Left colon (tissue), 2 donors: ENCODE measurements at places on chromosomes 4 and X. TPM values are rescaled to one million over a fixed set of nuclear protein-coding genes. Genes with fewer than 3 reads are reported as not detected.
A peak's percentile ranks its signal among the peaks of the same experiment; 100 is the strongest.

The PHEX gene
- 0.95 TPM for total RNA-seq

The MAOB gene
- 12.3 TPM for total RNA-seq

The CENPVL2 gene
- total RNA-seq = not detected

The RAB39B gene
- total RNA-seq = 0.09 TPM

The PDCL2 gene
- total RNA-seq = not detected

DNA sequence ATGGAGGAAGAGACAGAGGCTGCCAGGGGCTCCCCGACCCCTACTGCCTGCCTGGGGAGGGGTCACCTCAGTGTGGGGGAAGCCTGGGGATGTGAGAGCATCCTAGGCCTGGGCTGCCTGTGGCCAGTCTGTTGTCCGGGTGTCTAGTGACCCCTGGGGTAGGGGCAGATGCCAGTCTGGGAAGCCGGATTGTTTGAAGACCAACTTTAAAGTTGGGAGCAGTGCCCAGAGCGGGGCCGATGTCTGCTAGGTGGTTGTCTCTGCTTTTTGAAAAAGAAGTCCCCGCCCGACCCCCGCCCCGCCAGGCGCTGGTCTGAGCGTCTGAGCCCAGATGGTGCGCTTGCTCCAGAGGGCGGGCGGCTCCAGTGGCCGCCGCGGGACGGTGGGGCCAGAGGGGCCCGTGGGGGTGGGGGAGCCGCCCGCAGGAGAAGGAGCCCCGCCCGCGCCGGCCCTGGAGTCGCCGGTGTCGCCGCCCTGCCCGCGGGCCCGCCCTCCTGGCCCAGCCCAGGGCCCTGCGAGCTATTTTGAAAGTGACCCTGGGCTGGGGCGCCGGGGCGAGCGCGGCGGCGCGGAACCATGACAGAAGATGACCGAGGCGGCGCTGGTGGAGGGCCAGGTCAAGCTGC, at the start of gene DOK7:
Gene DOK7, plus strand, starts transcription at position 517 of the 626 bp plus-strand sequence. Its CDS starts 70 bp downstream, at position 587.
- DNase-seq = peak; percentile 46

DNA sequence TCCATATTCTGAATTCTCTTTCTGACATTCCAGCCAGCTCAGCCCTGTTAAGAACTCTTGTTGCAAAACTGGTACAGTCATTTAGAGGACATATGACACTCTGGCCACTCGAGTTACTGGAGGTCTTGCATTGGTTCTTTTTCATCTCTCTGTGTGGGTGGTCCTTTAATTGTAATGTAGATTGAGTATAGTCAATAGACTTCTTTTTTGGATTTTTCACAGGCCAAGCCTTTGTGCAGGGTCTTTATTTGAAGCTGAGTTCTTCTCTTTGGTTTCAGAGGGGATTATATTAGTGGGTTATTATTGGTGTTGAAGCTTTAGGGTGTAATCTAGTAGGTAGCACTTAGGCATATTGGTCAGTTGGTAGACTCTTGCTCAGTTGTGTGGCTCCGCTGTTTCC, 118.0 kb upstream of the GIMD1 start:
- no peak for DNase-seq

DNA sequence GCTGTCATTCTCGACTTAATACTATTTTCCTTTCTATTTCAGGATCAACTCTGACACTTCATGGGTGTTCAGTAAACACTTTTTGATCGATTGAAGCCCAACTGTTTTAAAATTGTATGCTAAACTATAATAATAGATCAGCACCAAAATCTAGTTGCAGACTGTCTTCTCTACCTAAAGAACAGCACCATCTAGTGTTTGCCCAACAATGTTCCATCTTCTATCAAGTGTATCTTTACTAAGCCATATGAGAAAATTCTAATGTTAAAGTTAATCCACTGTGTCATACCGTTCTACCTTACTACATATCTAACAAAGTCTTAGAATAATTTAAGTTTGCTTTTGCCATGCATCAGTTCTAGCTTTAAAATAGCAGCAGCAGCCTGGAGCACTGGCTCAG, 113.0 kb upstream of the PRDX4 start:
- DNase-seq = no peak

DNA sequence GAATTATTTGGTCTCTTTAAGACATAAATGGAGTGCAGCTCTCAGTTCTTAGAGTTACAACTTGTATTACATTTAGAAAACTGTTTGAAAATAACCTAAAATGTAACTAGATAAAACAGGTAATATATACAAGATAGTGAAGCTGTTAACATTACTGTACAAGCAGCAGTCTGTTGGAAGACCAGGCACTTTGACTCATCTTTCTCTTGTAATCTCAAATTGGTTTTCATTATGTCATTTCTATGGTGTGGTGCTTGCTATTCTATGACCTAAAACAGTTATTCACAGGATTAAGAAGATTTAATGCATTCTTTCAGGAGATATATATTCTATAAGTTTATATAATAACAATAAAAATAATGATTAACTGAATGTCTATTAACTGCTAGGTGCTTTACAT, 282.5 kb upstream of the PITX2 start:
- DNase-seq = no peak

- DNase-seq = no peak
Observed at GRCh38 chr4:157459785-157460184, 239.3 kb downstream of the GRIA2 start.

GRCh38 chr4:147788791-147789190, 56.9 kb downstream of the ARHGAP10 start:
- no peak for DNase-seq

- no peak for DNase-seq
Observed at GRCh38 chr4:62226082-62226481, 1026.0 kb downstream of the ADGRL3 start.

DNA sequence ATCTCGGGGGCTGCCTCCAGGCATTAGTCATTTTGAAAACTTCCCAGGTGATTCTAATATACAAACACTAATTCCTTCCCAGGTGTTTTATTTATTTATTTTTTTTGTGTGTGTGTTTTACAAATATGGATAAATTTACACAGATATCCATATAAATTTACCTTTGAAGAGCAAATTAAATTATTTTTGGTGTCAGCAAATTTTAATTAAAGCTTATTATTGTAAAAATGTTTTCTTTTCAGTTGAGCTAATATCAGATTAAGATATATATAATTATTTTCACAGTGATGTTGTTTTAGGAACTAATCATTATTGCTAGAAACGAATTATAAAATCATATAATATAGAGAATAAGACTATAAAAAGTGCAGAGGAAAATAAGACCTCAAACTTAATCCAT, 62.0 kb upstream of the FREM3 start:
- no peak for DNase-seq

DNA sequence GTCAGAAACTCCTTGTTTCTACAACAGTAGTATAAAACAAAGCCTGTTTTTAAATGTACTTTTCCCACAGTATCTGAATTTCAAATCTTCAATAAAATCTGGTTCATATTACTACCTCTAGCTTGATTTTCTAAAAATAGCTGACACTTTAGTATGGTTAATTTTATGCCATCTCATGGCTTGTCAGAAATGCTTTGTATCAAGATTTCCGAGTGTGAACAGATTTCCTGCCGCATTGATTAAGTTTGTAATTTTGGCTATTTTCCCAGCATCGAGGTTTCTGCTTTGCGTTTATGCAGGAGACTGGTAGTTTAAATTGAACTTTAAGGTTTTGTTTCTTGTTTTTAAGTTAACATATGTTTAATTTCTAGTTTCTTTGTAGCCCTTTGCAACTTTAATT, 44.2 kb downstream of the CLCN3 start:
- DNase-seq = no peak

DNA sequence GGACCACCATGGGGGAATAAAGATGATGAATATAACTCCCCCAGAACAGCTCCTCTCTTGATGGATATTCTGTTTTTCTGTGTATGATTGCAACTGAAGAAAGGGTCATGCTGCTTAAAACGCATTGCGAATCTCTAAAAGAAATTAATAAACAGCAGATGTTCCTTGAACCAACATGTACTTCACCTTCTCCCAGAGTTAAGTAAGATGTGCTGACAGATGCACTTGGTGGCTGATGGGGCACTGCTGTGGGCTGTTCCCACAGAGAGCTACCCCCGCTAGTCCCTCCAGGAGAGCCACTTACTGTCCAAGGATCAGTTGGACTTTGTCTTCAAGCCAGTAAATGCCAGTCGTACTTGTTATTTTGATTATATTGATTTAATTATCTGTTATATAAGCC, 26.3 kb upstream of the C4orf54 start:
- no peak for DNase-seq

- DNase-seq = peak; percentile 48
Observed at GRCh38 chrX:136608295-136608933, 39.5 kb upstream of the CD40LG start.

DNA sequence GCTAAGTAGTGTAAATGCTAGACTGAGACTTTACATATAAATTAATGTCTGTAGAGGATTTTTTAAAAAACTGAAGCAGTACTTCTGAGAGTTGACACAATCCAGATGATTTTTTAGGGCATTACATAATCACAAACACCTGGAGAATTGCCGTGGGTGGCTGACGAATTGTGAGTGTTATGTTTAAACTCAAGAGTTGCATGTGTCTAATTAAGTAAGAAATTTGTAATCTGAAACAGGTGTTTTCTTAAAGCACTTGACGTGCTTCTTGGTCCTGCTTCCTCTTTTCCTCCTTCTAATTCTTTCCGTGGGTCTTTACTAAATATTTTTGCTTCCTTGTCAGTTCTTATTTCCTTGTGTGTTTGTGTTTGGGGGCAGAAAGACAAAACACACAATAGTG, 27.8 kb downstream of the PIR start:
- DNase-seq = no peak

- DNase-seq = no peak
Observed at GRCh38 chr4:150126864-150127203, 48.6 kb downstream of the DCLK2 start.

DNA sequence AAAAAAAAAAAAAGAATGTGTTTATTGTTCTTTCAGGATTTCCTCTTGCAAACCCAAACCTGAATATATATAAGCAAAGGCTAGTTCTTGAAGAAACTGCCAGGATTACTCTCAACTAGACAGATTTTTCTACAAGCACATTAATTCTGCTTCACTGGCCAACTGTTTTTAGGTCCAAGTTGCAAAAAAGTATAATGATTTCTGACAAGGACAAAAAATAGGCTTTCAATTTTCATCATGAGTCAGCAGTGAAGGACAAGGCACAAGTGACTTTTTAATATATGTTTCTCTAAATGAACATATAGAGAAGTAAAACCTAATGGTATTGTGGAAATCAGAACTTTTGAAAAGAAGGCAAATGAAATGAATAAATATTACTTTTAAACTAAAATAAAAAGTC, 73.7 kb downstream of the ELOVL6 start:
- no peak for DNase-seq

GRCh38 chr4:177159600-177159999, 150.1 kb upstream of the NEIL3 start:
- no peak for DNase-seq

- DNase-seq = no peak
Observed at GRCh38 chr4:41181037-41181436, 33.3 kb downstream of the APBB2 start.

DNA sequence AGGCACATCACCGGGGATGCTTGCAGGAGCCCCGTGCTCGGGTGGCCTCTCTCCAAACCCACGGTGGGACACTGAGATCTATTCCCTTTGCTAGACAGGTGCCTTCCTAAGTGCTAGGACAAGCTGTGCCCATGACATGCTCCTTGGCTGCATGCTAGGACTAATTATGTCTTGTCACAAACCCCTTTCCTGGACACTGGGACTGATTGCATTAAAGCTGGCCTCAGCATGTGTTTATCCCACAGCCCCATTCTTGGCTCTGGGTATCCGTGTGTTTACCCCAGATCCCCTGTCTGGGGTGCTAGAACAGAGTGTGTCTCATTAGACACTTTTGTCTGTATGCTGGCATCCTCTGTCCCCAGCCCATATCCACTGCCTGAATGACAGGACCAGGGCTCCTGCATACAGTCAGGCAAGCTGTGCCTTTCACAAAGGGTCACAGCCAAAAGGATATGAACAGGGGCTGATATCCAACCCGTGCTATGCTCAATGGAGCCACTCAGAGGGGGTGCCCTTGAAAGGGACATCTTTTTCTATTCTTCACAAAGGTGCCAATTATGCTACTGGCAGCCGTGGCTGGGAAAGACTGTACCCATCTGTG, 9.2 kb upstream of the IQSEC2 start:
- no peak for DNase-seq
